ENCODE measurements at places on chromosomes 4 and X.

- DNase-seq = peak; percentile 37
Observed at GRCh38 chrX:102515975-102516941, at the start of gene TMSB15A. TMSB15A (minus strand) TSS chrX:102516739.

- DNase-seq = no peak
Observed at GRCh38 chrX:155871934-155872333, 9.2 kb upstream of the VAMP7 start.

DNA sequence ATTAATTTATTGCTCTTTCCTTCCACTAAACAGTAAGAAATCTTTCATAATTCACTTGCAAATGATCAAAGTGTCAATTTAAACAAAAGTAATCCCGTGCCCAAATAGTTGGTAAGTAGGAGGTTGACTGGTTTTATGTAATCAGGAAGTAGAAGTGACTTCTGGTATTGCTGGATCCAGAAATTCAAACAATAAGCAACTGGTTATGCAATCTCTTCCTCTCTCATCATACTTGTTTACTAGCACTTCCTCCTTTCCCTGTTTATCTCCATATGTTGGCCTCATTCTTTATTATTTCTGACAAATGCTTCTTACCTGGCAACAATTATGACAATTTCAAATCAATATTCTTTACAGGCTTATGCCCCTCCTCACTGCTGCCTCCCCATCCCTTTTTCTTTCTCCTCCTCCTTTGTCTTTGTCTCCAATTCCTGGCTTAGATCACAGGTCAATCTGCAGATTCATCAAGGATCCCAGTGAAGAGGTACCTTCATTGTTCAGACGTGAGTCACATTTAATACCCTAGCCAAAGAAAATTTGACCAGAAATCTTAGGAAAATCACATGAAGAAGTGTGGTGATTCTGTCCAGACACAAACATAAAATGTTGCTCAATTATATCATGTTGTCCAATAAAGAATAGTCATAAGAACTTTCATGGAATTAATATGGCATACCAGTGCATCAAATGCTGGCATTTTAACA is 323.2 kb upstream of the PCDH7 start:
- no peak for DNase-seq

GRCh38 chrX:123807835-123808416 is 51.9 kb upstream of the XIAP start:
- no peak for DNase-seq

DNA sequence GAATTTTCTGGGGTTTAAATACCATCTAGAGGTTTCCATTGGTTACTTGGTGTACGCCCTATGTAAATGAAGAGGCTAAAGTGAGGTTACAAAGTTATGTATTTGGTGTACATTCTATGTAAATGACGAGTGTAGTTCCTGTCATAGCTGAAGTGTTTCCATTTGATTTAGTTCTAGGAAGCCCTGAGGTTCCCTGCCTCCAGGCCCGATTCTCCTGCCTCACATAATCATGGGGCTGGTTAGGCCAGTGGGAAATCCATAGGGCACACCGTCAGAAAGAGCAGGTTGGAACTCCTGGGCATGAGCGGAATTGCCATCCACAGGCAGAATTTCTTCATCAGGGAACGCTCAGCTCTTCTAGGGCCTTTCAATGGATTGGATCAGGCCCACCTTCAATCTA is 24.2 kb upstream of the HOPX start:
- DNase-seq = no peak

- DNase-seq = no peak
Observed at GRCh38 chr4:60042941-60043340, 1157.2 kb upstream of the ADGRL3 start.

DNA sequence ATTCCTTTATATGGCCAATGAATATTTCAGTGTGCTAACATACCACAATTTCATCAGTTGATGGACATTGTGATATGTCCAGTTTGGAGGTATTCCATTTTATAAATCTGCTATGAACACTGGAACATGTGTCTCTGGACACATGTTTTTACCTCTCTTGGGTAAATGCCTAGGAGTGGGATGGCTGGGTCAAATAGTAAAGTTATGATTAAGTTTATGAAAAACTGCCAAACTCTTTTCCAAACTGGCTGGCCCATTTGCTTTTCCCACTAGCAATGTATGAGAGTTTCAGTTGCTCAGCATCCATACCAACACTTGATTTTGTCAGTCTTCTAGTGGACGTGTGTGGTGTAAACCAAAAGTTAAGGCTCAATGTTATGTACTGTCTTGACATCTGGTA is 40.5 kb downstream of the CEP44 start:
- DNase-seq = no peak

- no peak for DNase-seq
Observed at GRCh38 chrX:48509245-48509590, 426 bp downstream of the PORCN start.

DNA sequence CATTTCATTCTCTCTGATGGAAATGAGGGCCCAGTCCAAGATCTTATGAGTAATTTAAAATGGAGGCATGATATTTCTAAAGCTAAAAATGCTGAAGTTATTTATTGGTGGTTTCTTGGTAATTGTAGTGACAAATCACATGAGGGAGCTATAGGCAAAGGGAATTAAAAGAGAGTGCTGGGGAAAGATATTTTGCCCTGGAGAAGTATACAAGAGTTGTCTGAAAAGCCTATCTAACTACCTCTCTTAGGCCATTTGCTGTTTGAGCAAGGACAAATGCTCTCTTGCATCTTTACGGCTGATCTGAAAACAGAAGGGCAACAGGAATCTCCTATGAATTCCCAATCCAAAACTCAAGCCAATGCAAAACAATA is 89.4 kb downstream of the FMR1NB start:
- DNase-seq = no peak

DNA sequence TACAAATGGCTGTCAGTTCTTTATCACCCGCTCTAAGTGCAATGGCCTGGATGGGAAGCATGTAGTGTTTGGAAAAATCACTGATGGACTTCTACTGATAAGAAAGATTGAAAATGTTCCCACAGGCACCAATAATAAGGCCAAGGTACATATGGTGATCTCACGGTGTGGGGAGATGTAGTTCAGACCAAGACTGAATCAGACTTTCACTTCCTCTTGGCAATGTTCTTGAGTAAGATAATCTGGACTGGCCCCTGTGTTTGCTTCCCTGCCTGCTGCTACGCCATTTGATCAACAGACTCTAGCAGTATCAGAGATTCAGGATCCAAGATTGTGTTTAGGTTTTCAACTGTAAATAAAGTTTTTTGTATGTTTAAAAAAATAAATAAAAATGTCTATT is 682.2 kb upstream of the AMOT start:
- DNase-seq = no peak
